ENCODE measurements at places on chromosomes 5 and 9.

DNA sequence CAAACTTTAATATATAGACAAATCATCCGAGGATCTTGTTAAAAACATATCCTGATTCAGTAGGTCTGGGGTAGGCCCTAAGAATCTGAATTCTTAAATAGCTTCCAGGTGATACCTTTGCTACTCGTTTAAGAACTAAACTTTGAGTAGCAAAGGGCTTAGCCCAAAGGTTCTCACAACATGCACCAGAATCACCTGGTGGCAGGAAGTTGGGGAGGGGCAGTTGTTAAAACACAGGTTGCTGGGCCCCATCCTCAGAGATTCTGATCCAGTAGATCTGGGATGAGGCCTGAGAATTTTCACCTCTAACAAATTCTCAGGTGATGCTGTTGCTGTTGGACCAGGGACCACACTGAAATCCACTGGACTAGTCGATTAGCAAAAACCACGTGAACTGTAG lies 20.0 kb upstream of the RGMB start:
- no peak for DNase-seq

DNA sequence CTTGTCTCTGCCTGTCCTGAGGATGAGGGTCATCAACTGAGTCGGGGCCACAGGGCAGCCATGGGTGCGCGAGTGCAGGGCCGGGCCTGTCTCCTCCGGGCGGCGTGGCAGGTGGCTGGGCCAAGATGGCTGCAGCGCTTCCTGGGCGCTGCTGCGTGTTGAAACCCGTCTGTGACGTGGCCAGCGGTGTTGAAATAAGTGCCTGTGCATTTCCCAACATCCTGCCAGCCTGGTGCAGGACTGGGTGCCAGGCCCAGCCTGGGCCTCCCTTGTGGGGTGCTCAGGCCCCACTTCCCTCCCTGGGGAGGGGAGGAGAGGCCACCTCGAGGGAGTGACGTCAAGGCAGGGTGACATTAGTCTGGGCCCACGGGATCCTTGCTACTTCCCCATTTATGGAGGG lies 45.5 kb downstream of the RXRA start:
- no peak for DNase-seq

DNA sequence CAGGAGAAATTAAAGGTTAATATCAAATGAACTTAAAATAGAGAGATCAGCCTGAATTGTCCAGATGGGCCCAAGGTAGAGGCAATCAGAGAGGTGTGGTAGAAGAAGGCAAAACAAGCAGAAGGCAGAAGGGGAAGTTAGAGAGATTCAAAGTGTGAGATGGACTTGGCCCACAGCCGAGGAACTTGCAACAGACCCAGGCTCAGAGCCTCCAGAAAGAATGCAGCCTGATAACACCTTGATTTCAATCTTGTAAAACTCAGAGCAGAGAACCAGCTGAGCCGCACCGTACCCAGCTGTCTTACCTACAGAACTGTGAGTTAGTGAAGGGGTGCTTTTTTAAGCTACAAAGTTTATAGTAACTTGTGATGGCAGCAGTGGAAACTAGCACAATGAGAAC lies 190.9 kb downstream of the RFK start:
- no peak for DNase-seq

DNA sequence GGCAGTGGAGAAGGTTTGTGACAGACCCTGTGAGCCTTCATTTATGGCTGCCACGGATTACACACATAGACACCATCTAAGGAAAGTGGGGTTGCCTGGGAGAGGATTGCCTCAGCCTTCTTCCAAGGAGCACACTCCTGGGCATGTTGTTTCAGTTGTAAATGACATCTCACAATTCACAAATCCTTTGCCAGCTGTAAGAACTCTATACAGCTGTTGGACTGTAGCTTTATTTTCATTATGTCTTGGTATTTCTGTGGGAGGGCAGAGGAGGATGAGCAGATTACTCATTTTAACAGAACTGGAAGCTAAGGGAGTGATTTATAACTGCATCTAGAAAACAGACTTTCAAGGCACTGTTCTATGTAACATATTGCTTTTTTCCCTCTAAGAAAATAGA lies 25.6 kb downstream of the MELK start:
- DNase-seq, result no peak

GRCh38 chr9:137836831-137837241 lies 40.7 kb upstream of the CACNA1B start:
- DNase-seq, result no peak

DNA sequence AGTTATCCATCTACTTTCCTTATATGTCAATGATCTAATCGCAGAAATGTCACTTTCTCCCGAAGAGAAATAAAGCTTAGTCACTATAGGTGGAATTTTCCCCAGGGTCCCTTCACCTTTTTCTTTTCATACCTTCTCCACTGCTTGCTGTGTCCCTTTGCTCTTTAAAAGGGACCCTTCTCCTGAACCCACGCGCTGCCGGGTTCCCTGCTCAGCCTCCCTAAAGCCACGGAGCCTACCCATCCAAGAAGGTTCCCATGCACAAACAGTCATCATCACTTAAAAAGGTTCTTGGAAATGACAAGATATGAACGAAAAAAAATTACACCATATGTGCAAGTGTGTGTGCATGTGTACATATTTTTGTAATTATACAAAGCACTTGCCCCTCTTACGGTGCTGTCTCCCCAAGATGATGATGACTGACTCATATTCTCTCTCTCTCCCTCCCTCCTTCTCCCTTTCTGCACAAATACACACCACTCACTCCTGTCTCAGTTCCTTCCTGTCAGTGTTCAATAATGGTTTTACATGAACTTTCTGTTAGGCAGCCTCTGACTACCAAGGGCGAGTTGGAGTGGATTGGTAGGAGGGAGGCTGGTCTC lies 1.5 kb upstream of the PTPRD start:
- no peak for DNase-seq

DNA sequence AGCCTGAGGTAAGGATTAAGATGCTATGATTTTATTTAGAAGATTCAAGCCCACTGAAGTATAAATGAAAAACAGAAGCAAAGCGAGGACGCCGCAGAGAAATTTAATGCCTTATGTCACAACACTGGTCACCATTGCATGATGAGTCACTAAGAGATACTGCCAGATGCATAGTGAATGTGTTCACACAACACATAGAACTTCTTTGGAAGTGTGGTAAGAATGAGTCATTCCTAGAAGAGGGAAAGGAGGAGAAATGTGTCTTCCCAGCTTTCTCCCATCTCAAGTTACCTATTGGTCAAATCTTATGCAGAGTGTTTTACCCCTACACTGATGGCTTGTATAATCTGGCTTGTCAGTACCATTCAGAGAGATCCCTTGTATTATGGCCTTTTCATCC lies 465.3 kb upstream of the ARRDC3 start:
- no peak for DNase-seq

GRCh38 chr9:117555964-117556629 lies 141.2 kb upstream of the ASTN2 start:
- peak; percentile 57 for DNase-seq

DNA sequence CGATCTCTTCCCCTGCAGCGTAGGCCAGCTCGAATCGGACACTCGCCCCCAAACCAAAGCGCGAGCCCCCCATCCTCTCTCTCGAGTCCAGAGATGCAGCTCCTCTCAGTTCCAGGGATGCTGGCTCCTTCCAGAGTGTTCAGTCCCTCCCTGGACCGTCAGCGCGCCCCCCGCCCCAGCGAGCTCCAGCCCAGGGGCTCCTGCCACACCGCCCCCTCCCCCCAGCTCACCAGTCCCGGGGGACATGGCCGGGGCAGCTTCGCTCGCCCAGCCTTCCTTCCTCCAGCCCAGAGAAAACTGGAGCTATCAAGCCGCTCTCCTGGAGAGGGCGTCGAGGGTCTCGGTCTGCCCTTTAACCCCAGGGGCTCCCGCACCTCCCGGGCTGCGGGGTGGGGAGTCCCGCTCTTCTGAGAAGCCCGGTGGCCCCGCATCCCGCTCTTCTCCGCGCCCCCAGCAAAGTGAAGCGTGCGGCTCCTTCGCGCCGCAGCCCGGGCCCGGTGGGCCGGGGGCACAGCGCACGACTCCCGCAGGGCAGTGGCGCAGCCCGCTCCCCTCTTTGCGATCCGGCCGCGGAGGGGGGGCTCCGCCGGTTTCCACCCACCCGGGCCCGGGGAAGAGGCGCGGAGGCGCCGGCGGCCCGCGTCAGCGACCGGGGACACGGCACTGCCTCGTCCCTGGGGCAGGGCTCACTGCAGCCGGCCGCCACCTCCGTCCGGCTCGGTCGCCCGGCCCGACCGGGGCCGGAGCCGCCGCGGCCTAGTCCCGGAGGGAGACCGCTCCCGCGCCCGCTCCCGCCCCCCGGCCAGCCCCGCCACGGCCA lies 587 bp downstream of the MIER3 start:
- DNase-seq, result peak; percentile 71

GRCh38 chr5:55989860-55990259 lies 4.9 kb downstream of the IL6ST start:
- DNase-seq, result no peak

- peak; percentile 46 for DNase-seq
Observed at GRCh38 chr9:37309136-37309535, 113.4 kb upstream of the GRHPR start.

DNA sequence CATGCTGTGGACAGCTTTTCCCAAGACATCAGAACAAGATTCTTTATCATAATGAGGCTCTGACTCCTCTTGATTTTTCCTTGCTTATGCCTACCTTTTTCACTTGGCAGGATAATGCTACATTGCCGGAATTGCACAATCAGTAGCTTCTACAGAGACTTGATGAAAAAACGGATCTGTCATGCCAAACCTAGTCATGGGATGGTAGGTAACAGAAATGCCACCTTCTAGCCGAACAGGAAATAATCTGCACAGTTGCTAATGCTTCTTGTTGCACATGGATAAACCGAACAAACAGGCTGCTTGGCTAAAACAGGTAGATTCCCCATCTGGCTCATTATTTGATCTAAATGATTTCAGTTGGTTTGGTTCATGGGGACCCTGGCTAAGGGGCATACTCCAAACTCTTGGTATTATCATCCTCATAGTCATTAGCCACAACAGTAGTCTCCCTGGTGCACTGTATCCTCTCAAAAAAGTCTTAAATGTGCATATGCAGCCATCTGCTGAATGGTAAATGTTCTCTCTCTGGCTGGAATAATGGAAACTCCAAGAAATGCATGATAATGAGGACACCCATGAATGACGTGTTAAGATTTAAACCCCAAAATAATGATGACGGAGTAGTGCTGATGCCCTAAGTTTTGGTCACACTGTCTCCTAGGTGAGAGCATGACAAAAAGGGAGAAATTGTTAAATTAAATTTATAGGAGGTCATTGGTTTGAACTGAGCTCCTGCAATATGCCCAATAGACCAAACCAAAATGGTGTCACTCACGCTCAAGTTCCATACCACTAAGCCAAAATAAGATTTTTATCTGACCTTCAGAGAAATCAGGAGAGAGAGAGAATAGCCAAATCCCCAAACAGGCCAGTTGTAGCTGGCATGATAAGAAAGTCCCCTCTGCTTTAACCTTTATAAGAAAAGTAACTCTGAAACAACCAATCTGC lies 47.0 kb downstream of the RAPGEF1 start:
- DNase-seq, result no peak

DNA sequence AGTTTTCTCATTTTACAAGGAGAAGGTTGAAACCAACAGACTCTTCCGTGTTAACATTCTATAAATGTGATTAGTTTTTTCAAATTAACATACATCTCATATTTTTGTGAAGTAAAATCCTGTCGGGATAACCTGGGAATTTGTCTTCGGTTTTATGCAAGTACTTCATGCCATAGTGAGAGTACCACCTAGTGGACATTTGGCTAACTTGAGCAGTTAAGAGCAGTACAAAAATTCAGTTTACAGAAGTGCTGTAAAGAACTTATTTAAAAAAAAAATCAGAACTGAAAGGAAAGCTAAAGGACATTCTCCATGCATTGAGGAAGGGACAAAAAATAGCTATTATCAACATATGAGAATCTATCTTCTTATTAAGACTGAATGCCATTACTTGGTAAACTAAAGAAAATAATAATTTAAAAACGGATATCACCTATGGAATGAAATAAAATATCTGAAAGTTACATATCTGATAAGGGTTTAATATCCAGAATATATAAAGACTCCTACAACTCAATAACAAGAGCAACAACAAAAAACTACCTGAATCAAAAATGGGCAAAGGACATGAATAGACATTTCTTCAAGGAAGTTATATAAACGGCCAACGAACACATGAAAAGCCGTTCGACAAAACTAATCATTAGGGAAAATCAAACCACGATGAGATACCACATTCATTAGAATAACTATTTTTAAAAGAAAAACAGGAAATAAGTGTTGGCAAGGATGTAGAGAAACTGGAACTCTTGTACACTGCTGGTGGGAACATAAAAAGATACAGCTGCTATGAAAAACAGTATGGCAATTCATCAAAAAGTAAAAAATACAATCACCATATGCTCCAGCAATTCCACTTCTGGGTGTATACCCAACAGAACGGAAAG lies 117.0 kb upstream of the GNA14 start:
- DNase-seq, result no peak

DNA sequence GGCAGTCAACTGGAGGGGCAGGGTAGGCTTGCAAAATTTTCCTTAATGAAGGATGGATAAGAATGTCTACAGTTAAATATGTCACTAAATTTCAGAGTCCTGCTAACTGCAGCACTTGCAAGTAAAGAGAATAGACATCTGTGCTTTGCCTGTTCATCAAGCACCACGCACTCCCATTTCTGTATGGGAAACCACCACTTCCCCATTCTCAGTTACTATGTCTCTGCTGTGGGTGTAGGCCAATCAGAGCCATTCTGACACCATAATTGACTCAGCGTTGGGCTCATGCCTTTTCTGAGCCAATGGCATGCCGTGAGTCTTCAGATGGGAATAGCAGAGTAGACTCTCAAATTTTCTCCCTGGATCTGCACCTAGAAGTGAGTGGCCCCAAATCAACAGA lies 247.5 kb downstream of the GABRB2 start:
- DNase-seq, result no peak

- DNase-seq, result no peak
Observed at GRCh38 chr5:142106061-142106460, 2.5 kb upstream of the NDFIP1 start.

- no peak for DNase-seq
Observed at GRCh38 chr5:32630867-32631491, 45.6 kb downstream of the SUB1 start.

DNA sequence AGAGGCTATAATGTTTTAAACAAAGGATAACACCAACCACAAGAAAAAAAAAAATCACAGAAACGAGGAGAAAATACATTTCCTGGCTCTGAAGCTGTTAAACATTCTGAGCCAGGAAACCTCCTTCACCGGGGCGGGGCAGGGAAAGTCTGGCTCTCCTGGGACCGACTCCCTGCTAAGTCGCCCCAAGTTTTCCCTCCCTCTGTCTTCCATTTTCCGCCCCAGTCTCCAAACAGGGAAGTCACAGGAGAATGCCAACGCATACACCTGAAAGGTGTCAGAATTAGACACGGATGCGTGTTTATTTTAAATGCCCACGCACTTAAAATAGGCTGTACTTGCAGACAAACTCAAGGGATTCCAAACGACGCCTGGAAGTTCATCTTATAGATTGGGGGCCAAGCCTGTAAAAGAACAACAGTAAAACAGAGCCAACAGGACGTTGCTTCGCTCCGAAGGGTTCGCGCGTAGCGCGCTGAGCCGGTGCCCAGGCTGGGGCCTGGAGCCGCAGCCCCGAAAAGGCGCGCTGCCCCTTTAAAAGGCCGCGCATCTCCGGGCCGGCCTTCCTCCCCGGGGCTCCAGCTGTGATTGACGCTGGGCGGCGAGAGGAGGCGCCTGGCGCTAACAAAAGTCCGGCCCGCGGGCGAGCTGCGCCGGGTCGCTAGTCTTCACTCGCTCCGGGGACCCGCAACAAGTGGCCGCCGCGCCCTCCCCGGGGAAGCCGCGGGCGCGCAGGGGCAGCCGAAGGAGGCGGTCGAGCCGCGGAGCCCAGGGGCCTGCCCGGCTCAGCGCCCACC lies at the start of gene FBXL7:
Gene FBXL7, plus strand, starts transcription at position 653 of the 797 bp plus-strand sequence.
- peak; percentile 75 for DNase-seq

GRCh38 chr9:99121604-99122003 lies 16.7 kb downstream of the TGFBR1 start:
- DNase-seq, result no peak

- DNase-seq, result no peak
Observed at GRCh38 chr5:31767335-31768031, 128.6 kb downstream of the PDZD2 start.
